Activated gamma-delta T cell treated with Interleukin-2 at 50 U/mL for 16 hours (primary cell): ENCODE measurements at places on chromosomes 11 and 22.

DNA sequence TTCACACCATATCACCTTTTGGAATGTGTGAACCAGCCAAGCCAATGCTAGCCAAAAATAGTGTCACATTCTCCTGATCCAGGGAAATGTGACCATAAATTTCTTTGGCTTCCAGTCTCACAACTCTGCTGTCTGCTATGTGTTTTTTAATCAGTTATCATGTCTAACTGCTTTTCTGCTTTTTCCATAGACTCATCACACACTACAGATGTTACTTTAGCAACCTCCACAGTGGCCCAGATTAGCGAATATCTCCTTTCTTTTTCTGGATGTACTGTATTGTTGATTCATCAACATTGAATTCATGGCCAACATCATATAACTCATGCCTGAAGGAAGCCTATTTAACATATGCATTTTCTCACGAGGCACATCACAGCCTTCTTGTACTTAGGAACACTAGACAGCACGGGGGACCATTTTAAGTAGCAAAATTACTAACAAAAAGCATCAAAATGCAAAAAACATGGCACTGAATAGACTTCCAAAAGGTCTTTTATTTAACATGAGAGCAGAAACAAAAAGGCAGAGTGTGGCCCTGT is 73.1 kb upstream of the POU2AF2 start:
- DNase-seq, result no peak

- DNase-seq, result no peak
Measured at GRCh38 chr11:112292785-112293407, 32.2 kb upstream of the PLET1 start.

GRCh38 chr11:15123849-15124248 is 9.1 kb downstream of the INSC start:
- DNase-seq, result no peak

- DNase-seq, result no peak
Measured at GRCh38 chr11:15468466-15468865, 353.7 kb downstream of the INSC start.

GRCh38 chr11:44920451-44920850 is 30.2 kb downstream of the TP53I11 start:
- DNase-seq, result no peak

DNA sequence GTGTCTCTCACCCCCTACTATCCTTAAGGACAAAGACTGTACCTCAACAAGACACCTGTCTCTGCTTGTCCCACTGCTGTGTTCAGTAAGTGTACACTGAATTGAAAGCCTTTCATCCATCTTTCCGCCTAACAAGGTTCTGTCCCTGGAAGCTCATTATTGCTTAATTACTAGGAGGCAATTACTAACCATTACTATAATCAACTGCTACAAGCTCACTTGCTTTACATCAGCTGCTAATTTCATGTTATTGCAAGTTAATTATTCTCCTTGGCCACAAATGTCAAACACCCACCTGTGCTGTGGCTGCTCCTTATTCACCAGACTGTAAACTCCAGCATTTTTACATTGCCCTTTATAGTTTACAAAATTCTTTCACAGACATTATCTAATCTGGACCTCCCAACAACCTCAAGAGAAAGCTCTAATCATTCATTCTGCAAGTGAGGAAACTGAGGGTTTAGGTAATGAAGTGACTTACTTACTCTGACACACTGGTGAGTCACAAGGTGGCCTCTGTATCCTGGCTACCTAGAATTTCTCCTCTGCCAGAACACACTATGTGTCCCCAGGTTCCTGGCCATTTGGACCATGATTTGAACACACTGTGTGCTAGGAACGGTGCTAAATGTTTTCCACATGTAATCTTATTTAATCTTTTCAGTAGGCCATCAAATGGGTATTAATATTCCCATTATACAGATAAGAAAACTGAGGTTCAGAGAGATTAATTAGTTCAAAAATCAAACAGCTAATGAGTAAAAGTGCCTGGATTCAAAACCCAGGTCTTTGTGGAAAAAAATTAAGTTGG is 66.7 kb downstream of the RAB30 start:
- no peak for DNase-seq

DNA sequence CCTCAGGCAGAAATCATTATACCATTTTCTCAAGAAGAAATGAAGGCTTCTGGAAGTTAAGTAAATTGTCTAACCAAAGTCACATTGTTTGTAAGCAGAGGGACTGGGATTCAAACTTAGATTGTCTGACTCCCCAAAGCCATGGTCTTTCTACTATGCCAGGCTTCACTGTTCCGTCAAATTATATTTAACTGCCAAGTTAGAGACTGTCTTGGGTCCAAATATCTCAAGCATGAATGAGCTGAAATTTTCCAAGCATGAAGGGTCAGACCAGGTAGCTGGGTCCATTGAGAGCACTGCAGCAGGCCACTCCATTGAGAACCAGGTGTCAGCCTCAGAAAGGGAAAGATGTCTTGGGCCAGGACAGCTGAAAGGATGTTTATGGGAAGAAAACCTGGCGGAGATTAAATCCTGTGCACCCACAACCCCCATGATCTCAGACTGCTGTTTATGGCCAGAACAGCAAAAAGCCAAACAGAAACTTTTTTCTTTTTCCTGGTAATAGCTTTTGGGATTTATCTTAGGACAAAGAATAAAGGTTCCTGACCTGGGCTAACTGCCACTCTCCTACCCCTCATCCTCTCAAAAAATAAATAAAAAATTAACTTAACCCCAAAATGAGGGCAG is 612.3 kb downstream of the INSC start:
- DNase-seq, result no peak

- DNase-seq, result no peak
Measured at GRCh38 chr11:67519726-67520125, 3.5 kb downstream of the CABP2 start.

- DNase-seq, result no peak
Measured at GRCh38 chr11:59273373-59273841, 60.7 kb upstream of the MPEG1 start.

GRCh38 chr11:114148013-114148382 is 88.5 kb downstream of the ZBTB16 start:
- no peak for DNase-seq

DNA sequence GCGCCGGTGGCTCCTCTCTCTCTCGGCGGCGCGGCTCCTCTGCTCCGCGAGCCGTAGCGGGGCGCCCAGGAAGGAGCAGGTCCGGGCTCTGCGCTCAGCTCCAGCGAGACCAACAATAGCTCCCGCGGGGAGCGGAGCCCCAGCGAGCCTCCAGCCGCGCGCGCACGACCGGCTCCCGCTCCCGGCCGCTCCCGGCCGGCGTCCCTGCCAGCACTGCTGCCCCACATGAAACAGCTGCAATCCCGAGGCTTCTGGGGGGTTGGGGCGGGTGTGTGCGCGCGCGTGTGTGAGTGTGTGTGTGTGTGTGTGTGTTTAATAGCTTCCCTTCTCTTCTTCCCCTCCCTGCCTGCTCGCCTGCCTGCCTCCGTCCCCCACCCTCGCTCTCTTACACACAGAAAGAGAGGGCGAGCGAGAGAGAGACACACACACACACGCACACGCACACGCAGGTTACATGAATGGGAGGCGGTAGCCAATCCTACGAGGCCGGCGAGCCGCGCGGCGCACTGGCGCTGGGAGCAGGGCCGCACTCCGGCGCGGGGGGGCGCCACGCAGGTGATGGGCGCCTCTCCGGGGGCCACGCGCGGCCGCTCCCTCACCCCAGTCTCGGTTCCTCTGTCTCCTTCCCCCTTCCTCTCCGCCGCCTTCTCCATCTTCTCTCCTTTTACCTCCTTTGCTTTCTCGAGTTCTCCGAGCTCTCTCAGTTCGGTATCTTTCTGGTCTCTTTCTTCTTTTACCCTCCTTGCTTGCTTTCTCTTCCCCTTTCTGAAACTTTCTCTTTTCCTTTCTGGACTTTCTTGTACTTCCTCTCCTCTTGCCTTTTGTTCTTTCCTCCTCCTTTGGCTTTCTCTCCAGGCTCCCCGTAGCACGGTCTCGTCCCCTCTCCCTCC is at the start of gene TENM4:
Gene TENM4, minus strand, starts transcription at position 460 of the 890 bp plus-strand sequence. CDS start 371,086 bp downstream, outside the sequence.
- no peak for DNase-seq

DNA sequence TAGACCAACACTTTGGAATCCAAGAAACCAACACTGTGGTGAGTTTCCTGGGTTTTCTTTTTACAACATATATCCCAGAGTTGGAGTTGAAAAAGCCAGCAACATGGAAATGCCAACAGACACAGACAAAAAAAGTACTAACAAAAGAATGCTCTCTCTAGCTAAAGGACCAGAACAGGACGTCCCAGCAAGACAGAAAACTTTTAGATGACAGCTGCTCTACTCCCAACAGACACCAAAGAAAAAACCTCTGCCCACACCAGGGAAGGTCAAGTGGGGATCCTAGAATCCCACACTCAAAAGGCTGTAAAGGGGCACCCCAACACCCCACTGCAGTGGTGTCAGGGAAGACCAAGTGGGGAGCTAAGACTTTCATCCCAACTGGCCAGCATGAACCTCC is 23.3 kb downstream of the RRAS2 start:
- DNase-seq, result no peak
